NCI-H1436 treated with DMSO at 0.1 percent for 48 hours (cell line): ENCODE measurements at places on chromosomes 4 and X.

DNA sequence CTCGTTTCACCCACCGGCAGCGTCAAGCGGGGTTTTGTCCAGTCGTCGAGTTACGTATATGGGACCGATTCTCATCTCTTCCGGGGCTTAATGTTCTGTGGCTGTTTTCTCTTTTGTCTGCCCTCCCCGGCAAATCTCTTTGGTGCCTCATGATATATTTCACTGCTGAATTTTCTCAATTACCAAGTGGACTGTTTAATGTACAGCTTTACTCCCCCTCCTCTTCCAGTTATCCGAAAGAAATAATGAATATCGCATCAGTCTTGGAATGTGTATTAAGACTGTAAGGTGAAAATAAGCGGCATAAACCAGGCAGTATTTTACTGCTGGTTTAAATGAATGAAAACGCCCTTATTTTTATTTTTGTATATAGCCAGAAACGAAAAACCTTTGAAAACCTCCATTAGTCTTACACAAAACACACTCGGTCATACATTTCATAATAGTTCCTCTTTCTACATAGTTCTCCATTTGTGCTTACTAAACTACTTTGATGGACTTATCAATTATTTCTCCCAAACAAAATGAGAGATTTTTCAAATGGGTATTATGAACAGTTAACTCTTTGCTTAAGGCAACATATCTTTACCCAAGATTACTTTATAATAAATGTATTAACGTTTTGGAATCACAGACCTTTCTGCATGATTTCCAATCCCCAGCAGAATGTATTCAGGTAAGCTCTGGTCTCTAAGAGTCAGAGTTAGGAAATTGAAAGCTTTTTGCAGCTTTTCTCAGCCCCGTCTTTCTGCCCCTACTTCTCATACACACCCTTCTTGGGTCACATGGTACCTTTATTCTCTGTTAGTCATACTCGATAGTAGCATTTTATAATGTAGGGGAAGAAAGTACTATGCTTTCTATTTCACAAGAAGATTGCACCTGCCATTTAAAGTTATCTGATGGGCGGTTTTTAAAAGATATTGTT, 979 bp downstream of the RP2 start:
- no peak for DNase-seq

DNA sequence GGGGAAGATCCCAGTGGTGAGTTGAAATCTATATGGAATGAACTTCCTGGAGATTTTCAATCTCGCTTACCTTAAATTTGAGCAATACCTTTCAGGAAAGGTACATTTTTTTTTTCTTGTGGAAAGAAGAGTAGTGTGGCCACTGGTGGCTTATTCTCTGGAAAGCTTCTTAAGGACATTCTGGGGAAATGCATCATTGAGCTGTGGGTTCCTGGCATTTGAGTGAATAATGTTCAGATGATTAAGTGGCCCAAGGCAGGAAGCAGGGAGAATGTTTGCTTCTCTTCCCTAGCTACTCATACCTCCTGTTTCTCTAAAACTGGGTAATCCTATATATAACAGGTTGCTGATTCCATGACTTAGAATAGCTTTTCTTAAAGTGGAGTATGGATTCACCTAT, 31.8 kb downstream of the STAG2 start:
- DNase-seq, result no peak

GRCh38 chr4:163462556-163462955, 11.0 kb downstream of the TKTL2 start:
- DNase-seq, result no peak

DNA sequence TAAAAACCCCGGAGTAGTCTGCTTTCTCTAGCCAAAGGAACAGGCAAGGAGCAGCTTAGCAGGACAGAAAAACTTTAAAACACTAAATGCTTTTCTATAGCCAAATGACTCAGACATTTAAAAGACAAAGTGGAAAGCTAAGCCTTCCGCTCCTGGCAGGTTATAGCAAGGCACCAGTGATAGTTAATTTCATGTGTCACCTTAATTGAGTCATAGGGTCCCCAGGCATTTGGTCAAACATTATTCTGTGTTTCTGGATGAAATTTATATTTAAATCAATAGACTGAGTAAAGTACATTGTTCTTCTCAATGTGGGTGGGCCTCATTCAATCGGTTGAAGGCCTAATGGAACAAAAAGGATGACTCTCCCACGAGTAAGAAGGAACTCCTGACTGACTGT, 885.7 kb upstream of the ADGRL3 start:
- no peak for DNase-seq

GRCh38 chr4:138816875-138817274, 198.7 kb upstream of the NOCT start:
- no peak for DNase-seq

- no peak for DNase-seq
These were observed 82.4 kb downstream of the MAGED1 start for GRCh38 chrX:51975811-51976210.

DNA sequence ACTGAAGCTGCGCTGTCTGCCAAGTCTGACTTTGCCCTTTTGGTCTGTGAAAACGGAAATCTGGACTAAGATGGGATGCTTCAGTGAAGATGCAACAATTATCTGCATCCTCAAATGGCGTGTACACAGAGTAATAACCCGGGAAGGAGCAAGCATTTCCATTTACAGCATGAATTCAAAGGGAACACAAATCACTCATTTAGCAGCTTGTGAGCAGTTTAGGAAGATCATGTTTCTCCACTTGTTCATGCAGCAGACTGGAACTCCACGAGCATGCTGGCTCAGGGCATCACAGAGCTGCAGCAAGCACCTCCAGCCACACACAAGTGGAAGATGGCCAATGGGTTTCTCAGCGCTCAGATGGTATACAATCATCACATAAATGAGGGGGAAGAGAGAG, 175.5 kb downstream of the NLGN4X start:
- no peak for DNase-seq

- DNase-seq, result no peak
These were observed 139.4 kb upstream of the SCML1 start for GRCh38 chrX:17597836-17598439.

GRCh38 chr4:18756671-18757070, 735.1 kb upstream of the LCORL start:
- no peak for DNase-seq

- DNase-seq, result no peak
These were observed 115.9 kb downstream of the HPGD start for GRCh38 chr4:174406383-174406782.

DNA sequence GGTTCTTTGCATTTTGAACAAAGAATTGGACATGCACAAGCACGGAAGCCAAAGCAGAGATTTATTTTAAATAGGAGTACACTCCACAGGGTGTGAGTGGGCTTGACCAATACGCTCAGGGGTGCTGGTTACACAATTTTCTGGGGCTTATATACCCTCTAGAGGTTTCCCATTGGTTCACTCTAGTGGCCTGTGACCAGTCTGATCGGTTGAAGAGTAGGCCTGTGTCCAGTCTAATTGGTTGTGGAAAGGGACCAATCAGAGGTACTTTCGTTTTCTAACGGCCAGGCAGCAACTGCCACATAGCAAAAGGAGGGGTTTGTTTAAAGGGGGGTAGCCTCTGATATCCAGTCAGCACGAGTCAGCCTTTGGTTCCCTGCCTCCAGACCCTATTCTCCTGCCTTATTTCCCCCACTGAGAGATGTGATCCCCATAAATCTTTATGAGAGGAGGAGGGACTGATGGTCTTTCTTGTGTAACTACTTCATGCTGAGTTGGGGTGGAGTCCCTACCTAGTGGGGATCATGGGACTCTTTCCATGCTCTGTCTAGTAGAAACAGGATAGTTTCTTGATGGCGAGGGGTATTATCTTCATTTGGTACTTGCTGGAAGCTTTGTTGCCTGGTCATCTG, 11.3 kb upstream of the AREG start:
- DNase-seq, result no peak

GRCh38 chr4:72975488-72975784, 94.1 kb downstream of the COX18 start:
- DNase-seq, result no peak

- no peak for DNase-seq
These were observed 277.6 kb upstream of the DIAPH2 start for GRCh38 chrX:96407072-96407471.

GRCh38 chr4:42331914-42332368, 65.3 kb upstream of the SHISA3 start:
- DNase-seq, result no peak

DNA sequence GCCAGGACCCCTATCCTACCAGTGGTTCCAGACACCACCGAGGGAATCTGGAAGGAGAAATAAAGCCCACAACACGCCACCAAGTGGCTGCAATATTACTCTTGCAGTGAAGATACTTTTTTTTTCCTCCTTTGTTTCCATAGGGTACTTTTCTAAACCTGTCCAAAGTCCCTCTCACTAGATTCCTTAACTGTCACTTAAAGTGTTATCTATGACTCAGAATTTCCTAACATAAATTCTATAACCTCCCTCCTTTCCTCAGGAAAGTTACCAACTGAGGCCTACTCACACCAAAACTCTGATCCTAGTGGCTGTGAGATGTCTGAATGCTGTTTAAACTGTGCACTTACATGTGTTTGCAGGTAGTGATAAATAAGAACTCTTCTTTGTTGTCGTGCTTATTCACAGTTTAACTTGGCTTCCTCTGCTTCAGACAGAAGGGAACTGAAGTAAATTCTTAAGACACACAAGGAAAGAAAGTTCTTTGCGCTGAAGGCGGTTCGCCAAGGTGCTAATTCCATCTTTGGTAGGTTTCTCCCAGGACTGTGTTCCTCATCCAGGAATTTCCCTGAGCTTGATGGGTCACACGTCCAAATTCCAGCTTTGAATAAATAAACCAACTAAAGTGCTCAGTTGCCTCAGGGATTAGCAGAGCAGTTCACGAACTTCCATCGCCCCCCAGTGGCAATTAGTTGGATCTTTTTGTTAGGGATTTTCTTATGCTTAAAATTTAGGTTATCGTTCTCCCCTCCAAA, 10.7 kb upstream of the HCCS start:
- DNase-seq, result no peak

- no peak for DNase-seq
These were observed 944 bp downstream of the SNX25 start for GRCh38 chr4:185210102-185210981.

DNA sequence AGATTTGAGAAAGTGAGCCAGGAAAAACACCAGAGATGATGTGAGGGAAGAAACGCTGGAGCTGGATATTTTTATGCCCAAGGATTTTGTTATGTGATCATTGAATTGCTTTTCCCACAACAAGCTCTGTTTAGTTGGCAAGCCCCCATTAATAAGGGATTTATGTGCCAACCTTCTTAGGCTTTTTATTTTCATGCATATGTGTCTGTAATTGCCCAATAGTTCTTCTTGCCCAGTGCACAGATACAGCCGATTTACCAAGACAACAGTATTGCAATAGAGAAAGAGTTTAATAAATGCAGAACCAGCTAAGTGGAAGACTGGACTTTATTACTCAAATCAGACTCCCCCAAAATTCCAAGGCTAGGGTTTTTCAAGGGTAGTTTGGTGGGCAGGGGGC, 57.7 kb downstream of the TRIM2 start:
- no peak for DNase-seq

GRCh38 chrX:12702509-12703091, 88.6 kb upstream of the PRPS2 start:
- DNase-seq, result no peak

DNA sequence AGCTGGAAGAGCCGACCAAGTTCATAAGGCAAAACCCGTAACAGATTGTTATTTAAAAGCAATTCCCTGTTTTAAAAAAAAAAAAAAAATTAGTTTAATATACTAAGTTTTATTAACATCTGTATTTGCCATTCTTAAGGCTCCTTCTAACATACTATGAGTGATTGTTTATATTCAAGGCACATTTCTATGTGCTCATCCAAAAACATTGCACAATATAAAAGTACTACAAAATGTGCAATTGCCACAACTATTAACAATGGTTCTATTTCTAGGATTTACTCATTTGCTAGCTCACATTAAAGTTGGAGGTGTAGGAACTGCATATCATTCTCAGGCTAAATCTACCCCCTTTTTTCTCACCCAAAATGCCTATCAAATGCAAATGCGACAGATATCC, 46.1 kb downstream of the CNOT6L start:
- no peak for DNase-seq

GRCh38 chr4:89661173-89661899, 175.6 kb downstream of the SNCA start:
- DNase-seq, result no peak

DNA sequence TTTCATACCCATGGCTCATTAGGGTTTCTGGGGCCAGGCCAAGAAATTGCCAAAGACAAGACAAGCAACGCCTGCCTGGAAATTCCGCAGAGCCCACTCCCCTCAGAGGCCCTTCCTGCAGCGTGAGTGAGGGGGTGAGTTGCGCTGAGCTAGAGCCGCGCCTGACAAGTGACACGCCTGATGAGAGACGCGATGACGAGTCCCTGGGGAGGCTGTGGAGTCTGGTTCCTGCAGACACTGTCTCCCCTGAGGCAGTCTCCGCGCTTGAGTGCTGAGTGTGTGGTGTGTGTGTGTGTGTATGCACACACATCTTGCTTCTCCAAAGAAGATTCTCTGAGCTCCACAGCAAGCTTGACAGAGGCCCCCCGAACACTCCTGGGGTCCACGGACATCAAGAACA, 269.8 kb downstream of the BCOR start:
- no peak for DNase-seq

- DNase-seq, result no peak
These were observed 45.5 kb downstream of the NPFFR2 start for GRCh38 chr4:72077346-72077745.

GRCh38 chrX:37755025-37755424, 24.8 kb upstream of the CYBB start:
- DNase-seq, result no peak

DNA sequence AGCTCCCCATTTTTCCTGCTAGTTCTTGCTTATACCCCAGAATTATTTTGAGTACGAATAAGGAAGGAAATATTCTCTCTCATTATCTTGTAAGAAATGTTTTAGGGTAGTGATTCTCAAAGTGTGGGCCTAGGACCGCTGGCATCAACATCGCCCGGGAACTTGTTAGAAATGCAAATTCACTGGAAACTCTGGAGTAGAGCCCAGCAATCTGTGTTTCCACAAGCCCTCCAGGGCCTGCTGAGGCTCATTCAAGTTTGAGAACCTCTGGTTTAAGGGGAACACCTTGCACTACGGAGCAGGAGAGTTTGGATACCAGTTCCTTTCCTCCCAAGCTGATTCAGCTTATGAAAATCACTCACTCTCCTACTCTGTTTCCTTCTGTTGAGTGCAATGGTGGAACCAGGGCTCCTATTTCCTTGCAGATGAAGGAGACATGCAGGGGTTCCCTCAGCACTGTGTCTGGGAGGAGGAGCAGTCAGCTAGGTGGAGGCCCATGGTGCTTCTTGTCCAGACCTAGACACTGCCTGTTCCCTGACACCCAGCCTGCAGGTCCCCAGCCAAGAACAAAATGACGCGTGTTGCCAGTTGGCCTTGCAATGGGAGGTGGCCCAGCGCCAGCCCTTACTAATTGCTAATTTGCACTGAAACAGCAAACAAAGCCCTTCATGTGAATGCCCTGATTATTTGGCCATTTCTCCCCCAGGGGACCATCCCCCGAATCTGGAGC, 68.5 kb downstream of the CYTL1 start:
- DNase-seq, result no peak
